ENCODE measurements at places on chromosomes 13 and 19.

DNA sequence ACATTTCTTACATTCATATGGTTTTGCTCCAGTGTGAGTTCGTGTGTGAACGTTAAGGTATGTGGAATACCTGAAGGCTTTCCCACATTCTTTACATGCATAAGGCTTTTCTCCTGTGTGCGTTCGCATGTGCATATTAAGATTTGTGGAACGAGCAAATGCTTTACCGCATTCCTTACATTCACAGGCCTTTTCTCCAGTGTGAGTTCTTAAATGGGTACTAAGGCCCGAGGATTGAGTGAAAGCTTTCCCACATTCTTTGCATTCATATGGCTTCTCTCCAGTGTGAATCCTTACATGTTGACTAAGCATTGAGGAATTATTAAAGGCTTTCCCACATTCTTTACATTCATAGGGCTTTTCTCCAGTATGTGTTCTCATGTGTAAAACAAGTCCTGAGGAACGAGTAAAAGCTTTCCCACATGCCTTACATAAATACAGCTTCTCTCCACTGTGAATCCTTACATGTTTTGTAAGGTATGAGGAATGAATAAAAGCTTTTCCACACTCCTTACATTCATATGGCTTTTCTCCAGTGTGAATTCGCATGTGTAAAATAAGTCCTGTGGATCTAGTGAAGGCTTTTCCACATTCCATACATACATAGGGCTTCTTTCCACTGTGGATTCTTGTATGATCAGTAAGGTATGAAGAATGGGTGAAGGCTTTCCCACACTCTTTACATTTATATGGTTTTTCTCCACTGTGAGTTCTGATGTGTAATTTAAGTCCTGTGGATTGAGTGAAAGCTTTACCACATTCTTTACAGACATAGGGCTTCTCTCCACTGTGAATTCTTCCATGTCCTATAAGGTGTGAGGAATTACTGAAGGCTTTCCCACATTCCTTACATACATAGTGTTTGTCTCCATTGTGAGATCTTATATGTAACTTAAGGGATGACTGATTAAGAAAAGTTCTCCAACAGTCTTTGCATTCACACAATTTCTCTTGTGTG is 10.7 kb downstream of the ZNF846 start:
- DNase-seq: no peak

- no peak for DNase-seq
These were observed 85.9 kb downstream of the SOX1 start for GRCh38 chr13:112152846-112153245.

DNA sequence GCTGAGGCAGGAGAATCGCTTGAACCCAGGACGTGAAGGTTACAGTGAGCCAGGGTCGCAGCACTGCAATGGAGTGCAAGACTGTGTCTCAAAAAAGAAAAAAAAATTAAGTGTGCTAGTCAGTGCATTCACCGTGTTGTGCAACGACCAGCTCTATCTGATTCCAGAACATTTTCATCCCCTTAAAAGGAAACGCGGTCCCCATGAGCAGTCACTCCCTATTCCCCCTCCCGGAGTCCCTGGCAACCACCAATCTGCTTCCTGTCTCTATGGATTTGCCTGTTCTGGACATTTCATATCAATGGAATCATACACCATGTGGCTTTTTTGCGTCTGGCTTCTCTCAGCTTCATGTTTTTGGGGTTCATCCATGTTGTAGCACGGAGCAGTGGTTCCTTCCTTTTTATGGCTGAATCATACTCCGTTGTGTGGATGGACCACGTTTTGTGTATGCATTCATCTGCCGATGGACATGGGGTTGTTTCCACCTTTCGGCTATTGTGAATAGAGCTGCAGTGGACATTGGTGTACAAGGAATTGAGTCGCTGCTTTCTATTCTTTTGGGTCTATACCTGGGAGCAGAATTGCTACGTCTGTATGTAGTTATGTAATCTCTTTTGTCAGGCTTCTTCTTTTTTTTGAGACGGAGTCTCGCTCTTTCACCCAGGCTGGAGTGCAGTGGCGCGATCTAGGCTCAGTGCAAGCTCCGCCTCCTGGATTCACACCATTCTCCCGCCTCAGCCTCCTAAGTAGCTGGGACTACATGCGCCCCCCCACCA is 19.8 kb downstream of the MYO9B start:
- no peak for DNase-seq

- peak; percentile 41 for DNase-seq
These were observed 25.0 kb upstream of the NCCRP1 start for GRCh38 chr19:39171479-39172465.
